Left forelimb (tissue), 1 donor: ENCODE measurements at places on chromosomes 12 and 14.

- DNase-seq: no peak
Observed at GRCh38 chr12:271161-271560, 8.5 kb upstream of the SLC6A13 start.

DNA sequence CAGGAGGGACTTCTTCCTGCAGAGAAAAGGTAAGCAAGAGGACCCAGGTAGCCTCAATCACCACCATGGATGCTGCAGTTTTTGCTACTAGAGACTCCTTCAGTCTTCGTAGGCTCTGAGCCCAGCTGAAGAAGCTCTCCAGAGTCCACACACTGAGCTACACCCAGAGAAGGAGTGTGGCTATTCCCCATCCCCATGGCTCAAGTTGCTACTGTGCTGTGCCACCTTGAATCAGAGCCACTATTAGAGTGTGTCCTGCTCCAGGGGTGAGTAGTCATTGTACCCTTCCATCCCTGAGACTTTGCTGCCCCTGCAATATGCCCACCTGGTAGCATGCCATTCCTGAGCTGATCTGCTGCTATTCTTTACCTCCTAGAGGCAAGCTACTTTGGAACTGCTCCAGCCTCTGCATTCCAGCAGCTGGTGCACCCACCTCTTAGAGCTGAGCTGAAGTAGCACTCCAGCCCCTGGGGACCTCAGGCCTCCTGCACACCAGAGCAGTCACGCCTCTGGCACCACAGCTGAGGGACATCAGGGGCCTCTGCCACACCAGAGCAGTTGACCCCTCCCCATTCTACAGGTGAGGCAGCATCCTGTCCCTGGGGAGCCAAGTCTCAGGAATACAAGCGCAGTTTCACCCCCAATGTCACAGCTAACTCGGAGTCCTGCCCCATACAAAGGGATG lies 213.0 kb downstream of the TRHDE start:
- no peak for DNase-seq

- no peak for DNase-seq
Observed at GRCh38 chr12:45886685-45887084, 103.7 kb downstream of the SCAF11 start.

GRCh38 chr14:70642303-70643235 lies 853 bp downstream of the TTC9 start:
- no peak for DNase-seq

GRCh38 chr12:12872139-12872933 lies 19.0 kb upstream of the GPRC5A start:
- DNase-seq: no peak

- no peak for DNase-seq
Observed at GRCh38 chr12:62599854-62600437, 133.3 kb downstream of the MON2 start.

DNA sequence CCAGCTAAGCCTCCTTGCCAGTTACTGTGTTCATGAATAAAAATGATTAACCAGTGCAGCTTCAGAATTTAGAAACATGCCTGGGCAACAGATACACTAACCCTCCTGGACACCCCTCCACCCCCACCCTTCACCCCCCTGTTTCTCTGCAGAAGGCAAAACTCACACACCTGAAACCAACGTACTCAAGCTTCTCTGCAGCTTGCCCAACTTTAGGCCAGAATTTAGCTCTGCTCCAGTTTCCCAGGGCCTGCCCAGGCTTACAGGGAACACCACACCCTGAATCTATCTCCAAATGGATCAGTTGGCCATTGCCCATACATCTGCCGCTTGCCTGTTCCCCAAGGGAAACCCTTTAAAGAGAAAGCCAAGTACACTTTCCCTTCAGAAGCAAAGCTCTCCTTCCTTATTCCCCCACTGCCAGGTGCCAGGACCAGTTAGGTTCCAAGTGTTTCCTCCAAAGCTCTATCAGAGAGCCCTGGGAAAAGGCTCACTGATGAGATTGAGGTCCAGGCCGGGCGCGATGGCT lies 1.8 kb upstream of the SPPL3 start:
- no peak for DNase-seq

- DNase-seq: no peak
Observed at GRCh38 chr14:73863209-73863608, 11.6 kb downstream of the PTGR2 start.

DNA sequence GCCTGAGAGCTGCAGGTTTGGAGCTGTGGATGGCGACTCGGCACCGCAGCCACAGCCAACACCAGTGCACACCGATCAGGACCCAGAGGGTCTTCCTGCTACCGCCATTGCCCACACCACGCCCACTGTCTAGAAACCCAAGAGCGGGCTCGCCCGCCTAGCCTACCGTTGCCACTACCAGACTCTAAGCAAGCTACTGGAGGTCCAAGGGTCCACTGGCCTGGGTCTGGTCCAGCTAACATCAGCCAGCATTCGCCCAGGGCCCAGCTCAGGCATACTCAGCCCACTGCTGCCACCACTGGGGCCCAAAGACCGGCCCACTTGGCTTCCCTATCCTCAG lies 30.5 kb upstream of the MON2 start:
- no peak for DNase-seq

DNA sequence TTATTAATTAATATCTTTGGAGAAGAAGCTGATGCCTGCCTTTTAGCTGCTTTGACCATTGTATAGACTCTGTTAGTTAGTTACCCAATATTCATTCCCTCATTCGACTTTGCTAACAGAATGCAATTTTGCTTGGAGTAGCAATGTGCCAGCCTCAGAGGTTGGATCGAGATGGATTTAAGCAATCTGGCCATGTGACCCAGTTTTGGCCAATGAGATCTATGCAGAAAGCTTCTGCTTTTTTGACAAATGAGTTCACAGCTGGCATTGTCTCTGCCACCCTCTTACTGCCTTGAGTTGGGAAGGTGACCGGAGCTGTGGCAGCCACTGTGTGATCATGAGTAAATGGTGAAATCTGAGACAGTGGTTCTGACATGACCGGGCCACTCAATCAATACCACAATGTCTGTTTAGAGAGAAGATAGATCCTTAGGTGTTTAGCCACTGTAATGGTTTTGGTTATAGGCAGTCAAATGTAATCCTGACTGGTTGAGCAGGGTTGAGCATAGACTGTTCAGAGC lies 74.9 kb upstream of the MED13L start:
- no peak for DNase-seq

DNA sequence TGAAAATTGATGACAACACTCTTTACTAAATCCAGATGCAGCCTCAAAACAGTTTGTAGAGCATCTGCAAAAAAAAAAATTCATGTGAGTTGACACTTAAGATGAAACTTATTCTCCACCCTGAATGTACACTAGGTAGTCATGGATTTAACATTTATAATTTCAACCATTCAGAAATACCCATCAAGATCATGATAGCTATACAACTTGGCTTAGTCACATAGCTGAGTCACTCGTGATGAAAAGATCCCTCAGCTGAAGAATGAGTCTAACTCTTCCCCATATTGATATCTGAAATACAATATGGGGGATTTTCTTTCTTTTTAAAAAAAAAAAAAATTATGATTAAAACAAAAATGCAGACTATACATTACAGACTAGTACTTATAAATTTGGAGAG lies 104.8 kb upstream of the PLEKHG7 start:
- DNase-seq: no peak

DNA sequence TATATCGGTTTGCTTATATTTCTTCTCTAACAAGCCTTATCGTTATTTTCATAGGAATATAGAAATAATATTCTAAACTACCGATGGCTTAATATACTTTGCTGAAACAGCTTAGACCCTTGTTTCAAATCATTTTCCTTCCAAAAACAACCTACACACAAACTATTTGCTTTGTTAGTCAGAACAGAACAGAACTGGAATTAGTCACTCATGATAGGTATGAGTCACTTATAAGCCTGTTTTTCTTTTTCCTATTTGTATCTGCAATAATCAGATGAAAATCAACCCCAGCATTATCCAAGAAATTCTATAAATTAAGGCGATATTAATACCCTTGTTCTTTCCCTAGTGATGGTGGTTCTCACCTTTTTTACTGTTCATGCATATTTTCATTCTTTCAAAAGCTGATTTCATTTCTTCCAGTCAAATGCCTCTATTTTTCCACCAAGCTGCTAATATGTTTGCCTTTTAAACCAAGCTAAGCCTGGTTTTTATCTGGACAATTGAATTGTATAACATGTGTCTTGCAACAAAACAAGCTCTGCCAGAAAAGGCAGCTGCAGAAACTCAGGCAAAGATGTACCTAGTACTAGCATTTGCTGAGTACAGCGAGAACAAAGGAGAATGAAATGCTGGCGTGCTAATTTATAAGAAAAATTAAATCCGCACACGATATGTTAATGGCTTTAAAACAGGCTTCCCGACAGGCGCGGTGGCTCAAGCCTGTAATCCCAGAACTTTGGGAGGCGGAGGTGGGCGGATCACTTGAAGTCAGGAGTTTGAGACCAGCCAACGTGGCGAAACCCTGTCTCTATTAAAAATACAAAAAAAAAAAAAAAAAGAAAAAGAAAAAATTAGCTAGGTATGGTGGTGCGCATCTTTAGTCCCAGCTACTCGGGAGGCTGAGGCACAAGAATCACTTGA lies 1418.2 kb downstream of the AACS start:
- no peak for DNase-seq

- no peak for DNase-seq
Observed at GRCh38 chr14:77638771-77639171, 22.3 kb upstream of the SPTLC2 start.

- no peak for DNase-seq
Observed at GRCh38 chr14:95119336-95119735, 38.0 kb downstream of the DICER1 start.

DNA sequence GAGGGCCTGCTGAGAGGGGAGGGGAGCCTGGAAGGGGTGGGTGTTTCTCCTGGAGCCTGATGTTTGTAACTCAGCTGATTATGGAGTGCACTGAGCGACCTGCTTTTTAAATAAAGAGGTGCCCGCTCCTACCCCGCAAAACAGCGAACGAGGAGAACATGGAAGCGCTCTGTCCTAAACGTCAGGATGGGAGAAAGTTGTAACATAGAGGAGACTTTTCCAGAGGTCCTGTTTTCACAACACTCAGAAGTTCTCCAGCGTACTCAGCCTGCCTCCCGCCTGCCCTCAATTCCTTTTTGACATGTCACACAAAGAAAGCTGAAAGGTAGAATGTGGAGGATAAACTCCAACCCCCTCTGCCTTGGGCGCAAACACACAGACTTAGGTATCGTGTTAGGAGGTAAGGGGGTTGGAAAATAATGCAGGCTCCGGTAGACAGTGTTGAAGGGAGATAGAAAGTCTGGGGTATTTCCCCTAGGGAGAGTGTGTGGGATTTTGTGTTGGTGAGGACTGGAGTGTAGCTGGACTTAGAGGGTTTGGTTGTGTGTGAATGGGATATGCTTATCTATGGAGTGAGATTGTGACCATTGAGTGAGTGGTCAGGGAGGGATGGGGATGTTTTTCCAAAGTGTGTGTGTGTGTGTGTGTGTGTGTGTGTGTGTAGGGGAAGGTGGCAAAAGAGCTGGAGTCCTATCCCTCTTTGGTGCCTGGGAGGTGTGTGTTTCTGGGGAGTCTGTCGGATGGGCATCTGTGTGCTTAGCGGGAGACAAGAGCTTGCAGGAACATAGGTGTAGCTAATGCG lies 2.1 kb downstream of the NTF3 start:
- no peak for DNase-seq

DNA sequence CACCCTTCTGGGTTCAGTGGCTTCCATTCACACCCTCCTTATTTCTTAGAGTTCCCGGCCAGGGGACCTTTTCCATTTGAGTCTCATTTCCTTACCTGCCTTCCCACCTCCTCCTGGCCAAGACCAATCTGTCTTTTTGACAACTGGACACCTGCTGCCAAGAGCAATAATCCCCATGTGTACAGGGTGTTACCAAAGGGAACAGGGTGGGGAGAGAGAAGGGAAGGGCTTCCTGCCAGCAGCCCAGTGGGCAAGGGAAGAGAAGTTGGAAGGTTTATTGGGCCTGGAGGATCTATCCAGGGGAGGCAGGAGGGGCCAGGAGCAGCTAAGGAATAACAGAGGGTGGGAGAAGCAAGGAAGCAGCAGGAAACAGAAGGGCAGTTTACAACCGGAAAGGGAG lies 346.2 kb downstream of the C12orf75 start:
- DNase-seq: no peak

DNA sequence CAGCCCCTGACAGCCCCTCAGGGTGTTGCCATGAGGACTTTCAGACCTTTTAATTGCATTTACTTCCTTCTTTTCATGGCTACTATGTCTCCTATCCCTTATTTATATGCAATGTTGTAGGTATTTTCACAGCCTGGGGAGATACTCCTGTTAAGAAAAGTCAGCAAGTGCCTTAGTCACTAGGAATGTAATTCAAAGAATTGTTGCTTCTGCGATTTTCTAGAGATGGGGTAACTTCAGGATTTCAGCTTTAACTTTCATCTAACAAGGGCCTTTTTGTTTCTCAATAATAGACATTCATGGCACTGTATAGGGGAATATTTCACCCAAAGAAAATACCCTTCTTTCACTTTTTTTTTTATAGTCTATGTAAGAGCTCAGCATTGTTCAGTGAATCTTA lies 533.3 kb upstream of the MIS18BP1 start:
- DNase-seq: no peak

DNA sequence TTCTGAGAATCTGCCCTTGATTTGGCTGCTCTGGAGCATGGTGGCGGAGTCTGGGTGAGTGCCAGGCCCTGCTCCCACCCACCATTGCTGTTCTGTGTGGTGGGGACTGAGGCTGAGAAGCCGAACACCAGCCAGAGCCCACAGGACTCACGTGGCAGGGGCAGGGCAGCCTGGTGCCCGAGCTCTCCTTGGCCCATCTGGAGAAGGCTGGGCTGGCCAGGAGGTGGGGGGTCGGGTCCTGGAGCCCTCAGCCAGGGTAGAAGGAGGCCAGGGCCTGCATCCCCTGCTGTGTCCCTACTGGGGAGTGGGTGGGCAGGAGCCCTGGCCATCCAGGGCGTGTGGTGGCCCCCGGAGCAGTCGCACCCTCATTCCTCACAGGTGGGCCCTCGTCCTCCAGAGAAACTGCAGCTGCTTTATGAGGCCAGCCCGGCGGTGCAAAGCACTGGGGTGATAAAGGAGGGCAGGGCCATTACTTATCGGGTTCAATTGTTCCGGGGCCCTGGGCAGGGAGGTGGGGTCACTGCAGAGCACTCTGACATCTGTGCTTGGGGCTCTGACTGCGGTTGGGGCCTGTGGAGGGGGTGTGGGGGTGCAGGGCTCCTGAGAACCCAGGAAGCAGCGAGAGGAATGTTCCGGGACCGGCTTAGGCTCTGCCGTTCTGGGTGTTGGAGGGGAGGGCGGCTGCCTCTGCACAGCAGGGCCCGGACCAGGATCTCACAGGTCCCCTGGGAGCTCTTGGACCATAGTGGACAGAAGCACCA lies 217.5 kb upstream of the C14orf180 start:
- DNase-seq: peak; percentile 56
